ENCODE measurements at places on chromosomes 12 and 14.

- no peak for DNase-seq
These were observed 7.6 kb downstream of the CALCOCO1 start for GRCh38 chr12:53719649-53720048.

GRCh38 chr14:39203659-39204606 lies 28.9 kb downstream of the PNN start:
- no peak for DNase-seq

DNA sequence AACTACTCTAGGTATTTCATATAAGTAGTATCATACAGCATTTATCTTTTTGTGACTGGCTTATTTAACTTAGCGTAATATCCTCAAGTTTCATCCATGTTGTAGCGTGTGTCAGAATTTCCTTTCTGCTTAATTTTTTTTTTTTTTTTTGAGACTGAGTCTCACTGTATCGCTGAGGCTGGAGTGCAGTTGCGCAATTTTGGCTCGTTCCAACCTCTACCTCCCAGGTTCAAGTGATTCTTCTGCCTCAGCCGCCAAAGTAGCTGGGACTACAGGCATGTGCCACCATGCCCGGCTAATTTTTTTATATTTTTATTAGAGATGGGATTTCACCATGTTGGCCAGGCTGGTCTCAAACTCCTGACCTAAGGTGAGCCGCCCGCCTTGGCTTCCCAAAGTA lies 28.9 kb downstream of the PNMA1 start:
- no peak for DNase-seq

GRCh38 chr14:67602995-67603545 lies 3.0 kb upstream of the PIGH start:
- no peak for DNase-seq

DNA sequence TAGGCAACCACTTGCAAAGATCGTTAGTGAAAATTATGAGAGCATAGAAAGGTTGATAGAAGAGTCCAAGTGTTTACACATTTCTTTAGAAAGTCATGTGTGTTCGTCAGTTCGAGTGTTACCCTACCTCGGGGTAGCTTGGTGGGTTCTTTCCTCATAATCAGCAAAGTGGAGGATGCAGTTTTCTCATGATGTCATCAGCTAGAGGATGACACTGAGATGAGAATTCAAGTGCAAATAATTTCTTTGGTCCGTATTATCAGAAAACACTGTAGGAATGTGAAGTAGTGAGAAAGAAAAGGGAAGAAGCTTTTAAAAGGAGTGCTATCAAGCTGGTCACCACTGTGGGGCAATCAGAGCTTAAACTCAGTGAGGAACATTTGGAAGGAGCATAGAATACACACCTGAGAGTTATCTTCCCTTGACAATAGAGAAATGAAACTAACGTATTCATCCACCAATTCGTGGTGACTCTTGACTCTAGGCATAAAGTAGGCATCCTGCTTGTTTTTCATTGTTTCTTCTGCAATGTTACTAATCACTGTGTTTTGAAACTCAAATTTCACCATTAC lies 1340.9 kb upstream of the TMEM132C start:
- DNase-seq: no peak

DNA sequence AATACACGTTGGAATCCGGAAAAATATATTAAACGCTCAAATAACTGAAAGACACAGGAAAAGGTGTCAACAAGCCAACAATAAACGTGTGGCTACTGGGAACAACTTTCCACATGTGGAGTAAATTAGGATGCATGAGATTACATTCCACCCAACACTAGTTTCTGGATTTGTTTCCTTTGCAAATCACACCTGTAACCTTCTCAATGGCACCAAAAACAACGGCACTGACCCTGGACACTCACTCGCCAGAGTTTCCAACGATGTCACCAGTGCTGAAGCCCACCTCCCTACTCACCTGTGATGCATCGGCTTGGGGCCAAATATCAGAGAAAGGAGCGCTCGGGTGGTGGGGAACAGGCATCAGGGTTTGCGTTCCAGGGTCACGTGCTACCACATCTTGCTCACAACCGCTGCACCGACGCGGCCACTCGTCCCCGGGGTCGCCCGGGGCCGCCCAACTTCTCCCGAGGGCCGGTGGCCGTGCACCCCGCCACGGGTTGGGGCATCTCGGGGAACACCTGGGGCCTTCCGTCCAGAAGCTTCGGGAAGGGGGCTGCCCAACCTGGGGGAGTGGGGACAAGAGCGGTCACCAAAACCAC lies 629 bp downstream of the PRDM4 start:
- no peak for DNase-seq

GRCh38 chr14:65958664-65959562 lies 527.3 kb upstream of the CCDC196 start:
- no peak for DNase-seq

- DNase-seq: no peak
These were observed 285.7 kb upstream of the SEL1L start for GRCh38 chr14:81819344-81819743.

DNA sequence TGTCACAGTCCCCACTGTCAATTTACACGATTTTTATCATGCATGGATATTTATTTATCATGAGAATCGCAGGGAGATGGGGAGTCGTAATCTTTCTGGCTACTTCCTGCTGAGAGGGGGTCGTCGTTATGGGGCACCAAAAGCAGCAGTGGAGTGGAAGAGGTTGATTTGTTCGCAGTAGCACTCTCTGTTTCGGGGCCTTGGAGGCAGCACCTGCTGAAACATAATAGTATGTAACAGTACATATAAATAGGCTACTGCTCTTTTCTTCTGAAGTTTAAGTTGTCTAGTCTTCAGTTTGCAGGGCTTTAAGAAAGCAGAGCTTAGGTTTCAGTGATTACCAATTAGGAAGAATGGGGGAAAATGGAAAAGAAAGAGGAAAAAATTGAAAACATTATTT lies 3.8 kb downstream of the SOAT2 start:
- DNase-seq: no peak

GRCh38 chr12:10708862-10709261 lies 14.3 kb downstream of the YBX3 start:
- DNase-seq: no peak

DNA sequence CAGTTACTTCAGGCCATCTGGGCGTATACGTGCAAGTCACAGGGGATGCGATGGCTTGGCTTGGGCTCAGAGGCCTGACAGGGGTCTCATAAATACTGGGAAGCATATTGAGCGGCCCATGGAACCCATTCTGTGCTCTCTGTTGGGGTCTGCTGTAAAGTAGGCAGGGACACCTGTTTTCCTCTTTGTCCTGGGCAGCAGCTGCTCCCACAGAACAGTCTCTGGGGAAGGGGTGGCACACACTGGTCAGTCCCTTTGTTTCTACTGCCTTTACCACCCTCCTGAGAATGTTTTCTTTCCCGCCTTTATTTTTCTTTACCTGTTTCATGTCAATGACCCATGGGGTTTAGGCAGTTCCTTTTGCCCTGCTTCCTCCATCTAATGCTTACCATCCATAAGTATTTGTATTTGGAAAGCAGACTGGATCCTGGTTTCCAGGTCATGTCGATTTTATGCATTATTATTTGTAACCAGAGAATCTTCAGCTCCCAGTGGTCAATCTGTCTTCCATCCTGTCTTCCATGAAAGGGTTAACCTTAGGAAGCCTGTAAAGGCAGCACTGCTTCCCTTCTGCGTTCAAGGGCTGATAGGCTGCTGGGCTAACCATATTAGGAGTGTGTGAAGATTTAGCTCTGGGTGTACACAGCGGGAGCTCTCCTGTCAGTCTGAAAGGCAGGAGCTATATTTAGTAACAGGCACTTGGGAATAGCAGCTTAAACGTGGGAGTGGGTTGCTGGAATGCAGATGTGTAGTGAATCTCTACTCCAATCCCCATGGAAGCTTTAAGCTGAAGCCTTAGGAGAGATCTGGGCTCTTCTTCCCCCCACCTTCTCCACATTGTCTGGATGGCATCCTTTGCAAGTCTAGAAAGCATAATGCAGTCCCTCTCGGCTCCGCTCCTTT lies 124.0 kb downstream of the DYRK2 start:
- no peak for DNase-seq

DNA sequence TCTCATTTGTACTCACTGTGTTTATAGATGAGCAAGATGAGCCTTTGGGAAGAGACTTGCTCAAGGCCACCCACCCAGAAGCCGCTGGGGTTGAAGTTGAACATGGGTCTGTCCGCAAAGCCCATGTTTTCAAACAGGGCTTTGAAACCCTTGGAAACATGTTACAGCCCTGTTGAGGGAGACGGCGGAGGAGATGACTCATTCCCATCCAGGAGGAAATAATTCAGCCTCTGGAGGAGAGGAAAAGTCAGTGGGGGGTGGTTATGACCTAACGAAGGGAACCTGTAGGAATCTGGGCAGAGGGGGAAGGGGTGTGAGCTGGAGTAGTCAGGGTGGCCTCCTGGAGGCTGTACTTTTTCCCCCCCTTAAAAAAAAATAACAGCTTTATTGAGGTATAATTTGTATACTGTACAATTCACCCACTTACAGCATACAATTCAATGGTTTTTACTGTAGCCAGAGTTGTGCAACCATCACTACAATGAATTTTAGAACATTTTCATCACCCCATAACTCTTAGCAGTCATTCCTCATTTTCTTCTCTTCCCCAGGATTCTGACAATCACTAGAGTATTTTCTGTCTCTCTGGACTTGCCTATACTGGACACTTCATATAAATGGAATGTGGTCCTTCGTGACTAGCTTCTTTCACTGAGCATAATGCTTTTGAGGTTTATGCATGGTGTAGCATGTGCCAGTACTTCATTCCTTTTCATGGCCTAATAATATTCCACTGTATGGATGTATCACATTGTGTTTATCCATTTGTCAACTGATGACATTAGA lies 1.9 kb upstream of the RIN3 start:
- no peak for DNase-seq

DNA sequence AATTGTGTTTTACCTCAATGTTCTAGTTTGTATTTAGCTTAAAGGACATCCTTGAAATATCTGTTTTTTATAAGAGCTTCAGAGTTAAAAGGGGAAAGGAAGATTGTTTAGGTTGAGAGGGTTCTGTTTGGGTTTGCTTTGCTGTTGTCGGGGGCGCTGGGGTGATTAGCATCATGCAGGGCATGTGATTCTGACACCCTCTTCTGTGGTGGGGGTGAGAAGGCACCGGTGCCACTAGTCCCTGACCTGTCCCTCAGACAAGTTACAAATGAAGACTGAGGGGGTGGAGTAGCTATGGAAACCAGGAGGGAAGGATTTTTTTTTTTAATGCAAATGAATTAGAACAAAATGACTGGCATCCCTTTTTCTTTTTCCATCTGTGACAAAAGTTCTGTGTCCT lies 291.3 kb downstream of the RPAP3 start:
- DNase-seq: no peak

- no peak for DNase-seq
These were observed 523 bp downstream of the WSB2 start for GRCh38 chr12:118060301-118061010.

- no peak for DNase-seq
These were observed 21.6 kb upstream of the HNF1A start for GRCh38 chr12:120956579-120957300.

DNA sequence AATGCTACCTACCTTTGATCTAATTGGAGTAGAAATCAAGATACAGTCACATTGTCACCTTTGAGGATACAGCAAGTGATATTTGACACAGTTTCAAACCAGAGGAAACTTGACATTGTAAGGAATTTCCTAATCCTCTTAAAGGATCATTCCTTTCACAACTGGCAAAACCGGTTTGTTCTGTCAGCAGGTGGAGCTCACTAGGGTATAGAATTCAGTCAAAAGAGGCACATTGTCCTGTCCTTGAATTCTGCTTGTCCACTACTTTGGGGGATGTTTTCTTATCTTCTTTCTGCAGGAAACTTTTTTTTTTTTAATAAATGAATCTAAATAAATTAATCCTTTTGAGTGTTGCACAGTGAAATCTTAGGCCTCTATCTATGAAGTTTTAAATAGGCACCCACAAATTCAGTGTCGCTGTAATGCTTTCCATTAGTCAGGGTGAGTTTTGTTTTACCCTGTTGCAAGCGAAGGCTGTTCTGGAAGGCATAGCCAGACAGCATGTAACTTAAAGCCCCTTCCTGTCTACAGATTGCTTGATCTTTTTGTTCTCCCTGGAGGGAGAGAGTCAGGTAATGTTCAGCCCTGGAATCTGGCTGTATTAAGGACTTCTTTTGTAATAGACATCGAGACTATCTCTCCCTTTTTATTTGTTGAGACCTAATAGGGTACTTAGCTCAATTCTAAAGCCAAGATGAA lies 285.0 kb upstream of the RGS6 start:
- DNase-seq: no peak

GRCh38 chr12:90244232-90244631 lies 535.6 kb upstream of the ATP2B1 start:
- no peak for DNase-seq

- DNase-seq: no peak
These were observed 270.8 kb downstream of the FOXG1 start for GRCh38 chr14:29037411-29037810.

- DNase-seq: no peak
These were observed 27.4 kb downstream of the SLC41A2 start for GRCh38 chr12:104930388-104931326.

- DNase-seq: no peak
These were observed 192.1 kb upstream of the GARIN6 start for GRCh38 chr12:99455350-99456035.

- no peak for DNase-seq
These were observed 130.6 kb upstream of the BTG1 start for GRCh38 chr12:92276276-92276675.

DNA sequence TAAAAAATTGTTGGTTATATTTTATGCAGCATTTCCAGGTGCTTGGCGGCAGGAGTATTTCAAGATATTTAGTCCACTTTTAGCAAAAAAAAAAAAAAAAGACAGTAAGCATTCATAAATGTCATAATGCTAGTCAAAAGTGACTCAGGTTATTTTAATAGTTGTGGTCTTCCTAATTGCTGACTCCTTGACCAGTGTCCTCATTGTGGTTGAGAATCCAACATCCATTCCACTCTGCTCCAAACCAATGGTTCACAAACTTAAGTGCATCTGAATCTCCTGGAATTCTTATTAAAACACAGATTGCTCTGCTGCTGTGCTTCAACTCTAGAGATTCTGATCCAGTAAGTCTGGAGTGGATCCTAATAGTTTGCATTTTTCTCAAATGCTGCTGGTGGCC lies 71.4 kb downstream of the AKAP6 start:
- DNase-seq: no peak

DNA sequence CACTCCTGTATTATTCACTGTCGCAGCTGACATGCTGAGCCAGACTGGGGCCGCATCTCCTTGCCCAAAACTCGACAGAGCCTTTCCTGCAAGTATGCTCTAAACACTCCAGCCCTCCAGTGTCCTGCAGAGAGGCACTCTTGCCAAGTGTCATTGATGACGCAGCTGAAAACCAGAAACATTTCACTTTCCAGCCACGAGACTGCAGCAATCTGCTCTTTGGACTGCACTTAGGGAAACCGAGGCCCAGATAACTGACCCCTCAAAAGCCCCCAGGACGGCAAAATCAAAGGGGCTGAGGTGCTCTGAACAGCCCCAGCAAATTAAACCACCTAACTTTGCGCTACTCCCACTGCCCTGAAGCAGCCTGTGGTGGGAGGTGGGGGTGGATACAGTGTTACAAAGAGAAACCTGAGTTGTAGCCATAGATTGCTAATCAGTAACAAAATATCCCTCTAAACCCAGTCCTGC lies 2.6 kb downstream of the CCDC85C start:
- DNase-seq: no peak
